ENCODE measurements at places on chromosomes 2 and 18.
A peak's percentile ranks its signal among the peaks of the same experiment; 100 is the strongest.

- DNase-seq = no peak
These were observed 306.0 kb upstream of the CELF4 start for GRCh38 chr18:37871561-37871960.

- DNase-seq = peak; percentile 29
These were observed 365 bp downstream of the CUL3 start for GRCh38 chr2:224584785-224585210.

- DNase-seq = no peak
These were observed 115.0 kb downstream of the ZBTB7C start for GRCh38 chr18:48293954-48294898.

DNA sequence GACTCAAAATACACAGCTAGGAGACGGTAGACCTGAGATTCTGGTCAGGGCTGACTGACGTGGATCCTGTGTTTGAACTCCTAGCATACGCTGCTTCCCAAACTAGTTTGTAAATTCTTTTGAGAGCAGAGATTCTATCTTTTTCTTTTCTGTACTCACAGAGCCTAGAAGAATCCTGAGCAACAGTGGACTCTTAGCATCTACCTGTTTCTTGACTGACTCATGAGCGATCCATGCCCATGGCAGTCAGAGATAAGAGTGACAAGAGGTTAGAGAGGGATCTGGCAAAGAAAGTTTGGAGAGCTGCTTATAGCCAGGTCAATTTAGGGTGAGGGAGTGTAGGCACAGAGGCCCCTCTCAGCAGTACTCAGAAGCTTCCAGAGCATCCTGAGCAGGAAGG, 41.1 kb upstream of the PPP1CB start:
- DNase-seq = no peak

- DNase-seq = no peak
These were observed 28.4 kb upstream of the CCDC102B start for GRCh38 chr18:68769461-68769860.

DNA sequence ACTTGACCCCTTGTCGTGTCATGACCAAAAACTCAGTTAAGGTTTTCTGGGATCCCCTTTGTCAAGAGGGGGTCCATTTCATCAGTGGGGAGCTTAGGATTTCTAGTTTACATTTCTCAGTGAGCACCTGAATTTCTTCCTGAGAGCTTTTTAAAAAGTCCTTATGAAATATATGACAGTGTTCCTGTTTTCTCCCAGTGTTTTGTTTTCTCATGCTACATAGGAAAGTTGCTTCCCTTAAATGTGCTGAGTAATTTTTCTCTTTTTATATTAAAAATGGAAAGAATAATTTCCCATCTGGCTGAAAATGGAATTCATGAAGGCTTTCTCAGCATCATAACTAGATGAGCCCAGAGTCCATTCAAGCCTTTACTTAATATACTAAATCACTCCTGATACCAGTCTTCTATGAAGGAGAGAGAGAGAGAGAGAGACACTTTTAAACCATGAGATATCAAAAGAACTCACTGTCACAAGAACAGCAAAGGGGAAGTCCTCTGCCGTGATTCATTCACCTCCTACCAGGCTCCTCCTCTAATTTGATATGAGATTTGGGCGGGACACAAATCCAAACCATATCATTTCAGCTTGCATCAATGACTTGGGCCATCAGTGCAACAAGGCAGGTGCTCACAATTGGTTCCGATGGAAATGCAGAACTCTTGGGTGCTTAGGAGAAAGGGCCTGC, 61.1 kb downstream of the XRCC5 start:
- no peak for DNase-seq

DNA sequence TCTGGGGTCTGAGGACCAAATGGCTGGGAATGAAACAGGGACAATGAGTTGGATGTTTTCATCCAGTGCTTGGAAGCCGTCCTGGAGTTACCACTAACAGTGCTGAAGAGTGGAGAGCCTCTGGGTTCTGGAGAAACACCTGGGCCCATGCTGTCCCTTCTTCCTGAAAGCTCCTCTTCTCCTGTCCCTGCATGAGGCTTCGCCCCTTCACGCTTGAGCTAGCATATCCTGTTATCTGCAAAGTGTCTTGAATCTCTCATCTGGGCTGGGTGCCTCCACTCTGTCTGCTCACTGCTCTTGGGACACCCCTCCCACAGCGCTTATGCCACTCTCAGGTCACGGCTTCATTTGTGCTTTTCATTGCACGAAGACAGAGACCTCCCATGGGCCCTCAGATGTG, 154.5 kb downstream of the MYCN start:
- no peak for DNase-seq

GRCh38 chr18:63287691-63288220, 31.8 kb downstream of the BCL2 start:
- no peak for DNase-seq
